ENCODE measurements at places on chromosomes 7 and 10.

GRCh38 chr7:5630670-5631069 is 150.8 kb downstream of the RNF216 start:
- DNase-seq: no peak

DNA sequence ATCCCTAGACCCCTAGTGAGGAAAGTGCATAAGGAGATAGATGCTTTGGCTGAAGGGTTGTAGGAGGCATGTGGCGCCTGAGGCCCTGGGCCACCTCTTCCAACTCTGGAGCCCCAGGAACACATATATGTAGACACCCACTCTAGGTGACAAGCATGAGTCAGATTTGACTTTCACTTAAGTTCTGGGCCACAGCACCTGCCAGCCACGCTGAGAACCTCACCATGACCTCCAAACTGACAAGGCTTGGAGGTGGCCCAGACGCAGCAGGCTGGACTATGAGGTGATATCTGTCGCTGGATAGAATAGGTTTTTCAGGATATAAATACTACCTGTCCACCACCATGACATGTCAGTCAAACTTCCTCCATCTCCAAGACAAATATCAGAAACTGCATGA is 894.0 kb upstream of the ZNF722 start:
- DNase-seq: no peak

DNA sequence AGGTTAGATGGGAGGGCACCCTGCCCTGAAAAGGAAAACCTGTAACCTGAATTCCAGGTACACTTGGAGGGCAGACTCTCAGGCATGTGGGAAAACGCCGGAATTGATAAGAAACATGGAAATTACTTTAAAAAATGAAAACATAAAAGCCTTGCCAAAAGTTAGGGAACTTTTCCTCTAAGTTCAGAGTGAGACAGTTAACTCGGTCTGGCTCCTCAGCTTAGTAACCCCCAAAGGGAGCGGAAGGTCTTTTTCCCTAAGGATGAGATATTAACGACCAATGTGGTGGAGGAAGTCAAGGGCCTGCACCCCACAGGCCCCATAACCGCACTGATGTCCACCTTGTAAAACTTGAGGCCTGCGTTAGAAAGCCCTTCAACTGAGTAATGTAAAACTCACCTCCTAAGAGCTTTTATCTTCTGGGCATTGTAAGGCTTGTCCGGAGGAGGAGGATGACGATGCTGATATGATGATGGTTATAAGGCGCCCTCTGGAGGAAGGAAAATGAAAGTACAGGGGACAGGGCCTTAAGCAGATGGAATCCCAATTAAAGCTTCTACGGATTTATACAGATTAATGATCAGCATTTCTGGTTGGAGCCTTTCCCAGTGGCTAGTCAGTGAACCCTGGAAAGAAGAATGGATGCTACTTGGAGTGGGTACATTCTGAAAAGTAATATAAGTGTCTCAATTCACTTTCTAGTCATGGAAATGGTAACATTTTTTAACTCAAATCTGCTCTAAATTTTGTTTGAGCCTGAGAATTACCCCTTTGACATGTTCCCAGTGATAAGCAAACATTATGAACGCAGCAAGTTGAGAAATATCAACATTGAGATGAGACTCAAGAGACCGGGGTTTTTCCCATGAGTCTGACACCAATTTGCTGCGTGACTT is 694 bp downstream of the COL1A2 start:
- no peak for DNase-seq

- DNase-seq: no peak
Observed at GRCh38 chr10:63717027-63717715, 196.0 kb downstream of the REEP3 start.

DNA sequence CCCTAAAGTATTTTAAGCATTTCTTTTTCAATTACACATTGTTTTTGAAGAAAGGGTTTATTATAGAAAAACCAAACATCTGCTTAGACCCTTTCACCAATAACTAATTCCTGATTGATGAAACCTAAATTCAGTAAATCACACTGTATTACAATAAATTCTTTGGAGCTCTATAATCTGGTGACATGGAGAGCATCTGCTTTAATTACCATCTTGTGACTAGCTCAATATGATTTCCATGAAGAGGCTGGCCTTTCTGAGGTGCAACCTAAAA is 9.7 kb downstream of the HYCC1 start:
- DNase-seq: no peak

DNA sequence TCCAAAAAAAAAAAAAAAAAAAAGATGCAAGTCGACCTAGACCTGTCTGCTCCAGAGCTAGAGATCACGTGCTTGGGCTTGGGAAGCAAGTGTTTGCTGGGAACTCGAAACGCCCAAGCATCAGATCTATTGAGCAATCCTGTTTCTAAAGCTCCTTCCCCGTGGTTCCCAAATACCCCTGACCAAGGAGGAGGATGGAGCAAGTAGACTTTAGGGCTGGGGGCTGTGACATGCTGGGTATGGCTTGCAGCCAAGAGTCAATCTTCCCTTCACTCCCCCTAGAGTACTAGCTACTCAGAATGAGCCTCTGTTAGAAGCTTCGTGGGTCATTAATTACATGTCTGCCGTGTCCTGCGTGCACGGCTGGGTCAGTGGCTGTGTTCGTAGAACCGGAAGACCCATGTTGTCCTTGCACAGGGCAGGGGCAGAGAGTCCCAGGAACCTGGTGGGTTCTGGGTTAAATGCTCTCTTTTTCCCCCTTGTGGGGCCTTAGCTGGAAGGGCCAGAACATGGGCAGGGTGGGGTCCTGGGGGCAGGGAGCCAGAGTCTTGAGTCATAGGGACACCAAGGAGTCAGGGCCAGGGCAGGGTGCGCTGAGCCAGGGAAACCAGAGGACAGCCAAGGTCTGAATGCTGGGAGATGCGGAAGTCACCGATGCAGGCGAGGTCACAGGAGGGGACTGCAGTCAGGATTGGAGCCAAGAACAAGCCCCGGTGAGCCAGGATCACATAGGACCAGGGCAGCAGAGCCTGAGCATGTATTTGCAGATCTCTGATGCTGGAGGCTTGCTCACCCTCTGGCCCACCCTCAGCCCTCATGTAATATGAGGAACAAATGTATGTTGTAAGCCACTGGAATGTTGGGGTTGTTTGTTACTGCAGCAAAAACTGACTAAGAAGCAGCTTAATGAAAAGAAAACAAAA is 34.6 kb upstream of the TPST1 start:
- DNase-seq: no peak

- no peak for DNase-seq
Observed at GRCh38 chr10:18151356-18151890, 11.2 kb downstream of the CACNB2 start.

DNA sequence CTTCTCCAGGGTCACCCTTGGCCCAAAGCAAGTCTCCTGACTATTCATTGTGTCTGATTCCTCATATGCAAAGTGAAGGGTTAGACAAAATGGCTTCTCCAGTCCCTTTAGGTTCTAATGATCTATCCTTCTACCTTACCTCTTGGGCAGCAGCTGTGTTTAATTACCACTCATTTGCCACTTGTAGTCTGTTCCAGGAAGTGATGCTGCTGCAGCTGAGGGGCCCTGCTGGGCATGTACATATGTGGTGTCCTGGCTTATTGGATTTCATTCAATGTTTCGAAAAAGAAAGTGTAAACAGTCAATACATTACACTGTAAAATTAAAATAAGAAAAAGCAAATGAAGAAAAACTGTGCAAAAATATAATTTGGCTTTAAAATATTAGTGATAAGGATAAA is 36.6 kb downstream of the SCIN start:
- no peak for DNase-seq

- DNase-seq: no peak
Observed at GRCh38 chr10:74058071-74058470, 60.2 kb downstream of the VCL start.

DNA sequence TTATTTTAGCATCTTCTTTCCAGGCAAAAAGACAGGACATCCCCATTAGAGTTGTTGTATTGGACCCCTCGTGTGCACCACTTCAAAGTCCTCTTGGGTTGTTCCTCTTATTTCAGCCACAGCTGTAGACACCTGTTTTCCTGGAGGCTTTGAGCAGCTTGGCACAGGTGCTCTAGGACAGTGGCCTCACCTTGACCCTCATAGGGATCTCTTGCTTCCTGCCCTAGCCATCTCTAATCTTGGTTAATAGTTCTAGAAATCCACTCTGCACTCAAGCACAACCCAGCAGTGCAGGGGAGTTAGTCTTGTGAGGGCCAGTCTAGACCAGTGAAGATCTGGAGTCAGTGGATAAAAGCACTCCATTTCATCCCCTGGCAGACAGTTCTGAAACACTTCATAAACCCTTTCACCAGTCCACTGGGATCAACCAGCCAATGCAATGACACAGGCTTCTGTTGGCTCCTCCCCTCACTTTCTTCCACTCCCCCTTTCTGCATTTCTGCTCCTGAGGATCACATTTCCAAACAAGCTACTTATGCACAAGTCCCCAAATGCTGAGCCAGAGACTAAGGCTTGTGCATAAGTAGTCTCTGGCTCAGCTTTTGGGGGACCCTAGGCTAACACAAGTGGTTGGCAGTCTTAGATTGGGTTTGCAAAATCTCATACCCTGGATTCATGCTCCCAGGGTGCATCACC is 131.5 kb upstream of the LAMB4 start:
- no peak for DNase-seq

DNA sequence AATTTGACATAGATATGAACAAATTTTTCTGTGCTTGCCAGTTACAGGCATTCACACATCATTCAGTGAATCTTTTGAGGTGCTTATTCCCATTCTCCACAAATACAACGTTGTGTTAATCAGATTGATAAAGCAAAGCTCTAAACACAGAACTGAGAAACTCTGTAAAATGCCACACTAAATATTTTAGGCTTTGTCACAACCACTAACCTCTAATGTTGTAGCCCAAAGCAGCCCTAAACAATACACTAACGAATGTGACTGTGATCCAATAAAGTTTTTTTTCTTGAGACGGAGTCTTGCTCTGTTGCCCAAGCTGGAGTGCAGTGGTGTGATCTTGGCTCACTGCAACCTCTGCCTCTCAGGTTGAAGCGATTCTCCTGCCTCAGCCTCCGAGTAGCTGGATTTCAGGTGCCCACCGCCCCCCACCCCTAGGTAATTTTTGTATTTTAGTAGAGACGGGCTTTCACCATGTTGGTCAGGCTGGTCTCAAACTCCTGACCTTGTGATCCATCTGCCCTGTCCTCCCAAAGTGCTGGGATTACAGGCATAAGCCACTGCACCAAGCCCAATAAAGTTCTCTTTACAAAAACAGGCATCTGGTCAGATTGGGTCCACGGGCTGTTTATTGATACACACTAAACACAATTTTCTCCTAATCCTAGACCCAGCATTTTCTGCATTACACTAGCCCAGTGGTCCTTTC is 6.9 kb downstream of the CYCS start:
- DNase-seq: no peak

- DNase-seq: peak; percentile 47
Observed at GRCh38 chr7:14761510-14762296, 140.8 kb downstream of the DGKB start.

DNA sequence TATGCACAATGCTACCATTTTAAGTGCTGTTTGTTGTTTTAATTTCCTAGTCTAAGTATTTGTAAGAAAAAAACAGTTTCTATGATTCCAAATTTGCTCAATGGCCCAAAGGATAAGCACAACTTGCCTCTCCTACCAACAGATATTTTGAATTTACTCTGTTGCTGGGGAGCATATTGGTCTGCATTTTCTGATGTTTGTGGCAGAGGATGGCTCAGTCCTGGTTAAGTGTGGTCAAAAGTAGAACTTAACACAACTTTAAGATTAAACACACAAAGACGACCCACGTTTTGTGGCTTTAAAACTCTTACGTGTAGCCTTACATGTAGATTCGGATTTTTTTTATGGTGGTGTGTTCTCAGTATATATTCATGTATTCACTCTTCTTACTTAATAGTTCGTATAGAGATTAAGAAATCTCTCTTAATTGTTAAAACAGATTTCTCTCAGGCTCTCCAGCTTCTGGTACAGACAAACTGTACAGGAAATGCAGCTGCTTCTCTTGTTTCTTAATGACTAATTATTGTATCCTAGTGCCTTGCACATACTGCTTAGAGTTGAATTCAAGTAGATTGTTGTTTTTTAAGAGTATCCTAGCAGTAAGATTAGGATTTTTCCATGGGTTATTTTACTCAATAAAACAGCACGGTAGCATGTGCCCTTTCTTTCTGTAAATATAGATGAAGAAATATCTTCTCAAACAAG is 86.2 kb downstream of the GPR85 start:
- DNase-seq: no peak

DNA sequence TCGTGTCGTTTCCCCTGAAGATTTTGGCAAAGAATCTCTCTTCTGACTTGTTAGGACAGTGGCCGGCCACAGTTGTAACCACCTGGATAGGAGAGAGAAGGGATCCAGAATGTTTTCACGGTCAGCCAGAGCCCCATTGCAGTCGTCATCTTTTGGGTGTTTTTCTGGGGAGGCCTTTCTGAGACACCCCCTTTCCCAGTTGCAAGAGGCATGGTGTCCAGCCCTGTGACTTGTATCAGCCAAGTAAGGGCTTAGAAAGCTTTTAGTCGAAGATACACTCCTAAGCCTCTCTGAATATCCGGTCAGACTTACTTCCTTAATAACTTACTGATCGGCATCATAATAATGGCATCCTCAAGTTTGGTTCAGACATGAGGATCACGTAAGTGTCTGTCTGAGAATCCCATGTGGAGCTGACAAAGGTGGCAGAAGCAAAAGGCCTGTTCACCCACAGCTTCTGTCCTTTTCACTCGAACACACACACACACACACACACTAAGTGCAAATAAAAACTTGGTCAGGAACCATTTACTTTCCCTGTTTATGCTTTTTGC is 435.7 kb upstream of the GALNT17 start:
- no peak for DNase-seq

DNA sequence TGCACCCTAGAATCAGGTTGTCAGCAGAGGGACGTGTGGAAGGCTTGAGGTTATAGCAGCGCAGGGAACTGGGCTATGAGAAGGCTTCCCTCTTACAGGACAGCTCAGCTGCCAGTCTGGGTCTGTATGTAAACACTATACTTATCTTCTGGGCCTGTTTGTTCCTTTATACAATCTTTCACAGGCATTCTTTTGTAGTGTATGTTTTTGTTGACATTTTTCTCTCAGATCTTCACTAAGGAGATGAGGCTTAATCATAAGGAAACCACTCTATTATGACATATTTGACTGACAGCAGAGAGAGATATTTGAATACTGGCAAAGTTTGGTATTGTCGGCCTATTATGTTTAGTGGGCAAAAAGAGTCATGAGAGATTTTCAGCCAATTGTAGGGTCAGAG is 929 bp downstream of the GBF1 start:
- no peak for DNase-seq

DNA sequence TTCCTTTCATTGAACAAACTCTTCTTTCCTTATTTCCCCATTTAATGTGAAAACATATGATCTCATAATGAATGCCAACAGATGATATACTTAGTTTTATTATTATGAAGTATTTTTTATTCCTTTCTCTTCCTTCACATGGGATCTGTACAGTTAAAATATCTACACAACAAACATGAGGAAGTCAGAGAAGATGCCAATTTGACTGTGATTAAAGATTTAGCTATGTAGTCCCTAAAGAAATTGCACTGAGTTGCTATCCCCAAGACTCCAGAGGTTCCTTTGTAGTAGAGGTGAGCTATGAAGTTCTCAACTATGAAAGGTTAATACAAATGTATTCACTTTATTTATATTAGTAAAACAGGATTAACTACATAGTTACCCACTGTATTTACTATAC is 60.6 kb upstream of the LRRN3 start:
- no peak for DNase-seq

GRCh38 chr7:1941464-1942242 is 271.6 kb downstream of the ELFN1 start:
- no peak for DNase-seq
